ENCODE measurements at places on chromosomes 11 and 22. TPM values are rescaled to one million over a fixed set of nuclear protein-coding genes. Genes with fewer than 3 reads are reported as not detected.

GRCh38 chr22:49678137-49678841 is 149.4 kb downstream of the BRD1 start:
- no peak for DNase-seq

DNA sequence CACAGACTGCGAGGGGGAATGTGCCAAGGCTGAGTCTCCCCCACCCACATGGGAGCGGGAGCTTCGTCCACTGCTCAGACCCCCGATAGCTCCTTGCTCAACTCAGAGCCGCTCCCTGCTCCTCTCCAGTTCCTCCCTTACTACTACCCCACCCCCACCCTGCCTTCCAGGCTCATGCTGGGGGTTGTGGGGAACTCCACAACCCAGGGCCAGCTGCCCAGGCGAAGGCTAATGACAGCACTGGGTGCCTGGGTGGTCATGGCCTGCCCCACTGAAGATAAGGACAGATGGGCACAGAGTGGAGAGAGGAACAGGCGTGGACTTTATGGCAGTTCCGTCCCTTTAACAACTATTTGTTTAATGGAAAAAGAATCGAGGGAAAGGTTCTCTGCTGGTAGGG is 73.7 kb downstream of the PDE2A start:
- no peak for DNase-seq

DNA sequence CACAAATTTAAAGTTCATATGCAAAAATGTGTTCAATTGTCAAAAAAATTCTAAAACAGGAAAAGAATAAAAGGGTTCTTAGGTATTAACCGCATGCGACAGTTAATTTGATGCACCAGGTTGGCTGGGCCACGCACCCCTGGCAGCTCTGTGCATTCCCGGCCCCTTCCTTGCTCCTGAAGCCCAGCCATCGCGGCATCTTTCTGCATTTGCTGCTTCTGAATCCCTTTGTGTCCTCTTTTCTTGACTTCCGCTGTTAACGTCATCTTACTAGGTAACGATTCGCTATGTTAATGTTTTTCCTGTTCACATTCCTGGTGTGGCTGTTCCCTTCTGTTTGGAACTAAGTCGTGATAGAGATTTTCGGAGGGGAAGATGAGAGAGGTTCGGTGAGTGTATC is 7.9 kb upstream of the KLHDC7B start:
- DNase-seq = no peak

DNA sequence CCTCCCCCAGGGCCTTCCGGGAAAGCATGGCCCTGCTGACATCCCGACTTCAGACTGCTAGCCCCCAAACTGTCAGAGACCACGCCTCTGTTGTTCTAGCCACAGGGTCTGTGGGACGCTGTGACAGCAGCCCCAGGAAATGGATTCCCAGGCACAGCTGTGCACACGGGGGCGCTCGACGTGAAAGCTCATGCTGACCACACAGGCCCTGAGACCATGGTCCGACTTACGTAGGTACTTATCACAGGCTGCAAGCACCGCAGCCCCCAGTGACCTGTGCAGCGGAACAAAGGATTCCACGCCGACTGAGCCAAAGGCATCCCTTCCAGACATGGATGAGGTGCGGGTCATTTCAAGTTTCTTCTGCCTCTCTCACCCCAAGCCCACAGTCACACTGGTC is 150.6 kb downstream of the CTTN start:
- no peak for DNase-seq

GRCh38 chr11:67379061-67380058 is 6.0 kb upstream of the CLCF1 start:
- DNase-seq = peak; percentile 54

GRCh38 chr11:12110714-12111548 is 541 bp downstream of the MICAL2 start:
- DNase-seq = no peak

TYR gene
- not detected for total RNA-seq

POU2AF3 gene
- total RNA-seq = 2.3 TPM

Measured in H4 (cell line).